Suprapubic skin (tissue), 4 donors: ENCODE measurements at places on chromosomes 16 and 17.

GRCh38 chr16:51119556-51119955 is 31.5 kb downstream of the SALL1 start:
- no peak overlapping the region for H3K27ac ChIP-seq
- H3K4me1 ChIP-seq: no peaks in the 10 kb centered on the region
- no peaks in the 10 kb centered on the region for H3K36me3 ChIP-seq
- DNase-seq: no peak
- no peak overlapping the region for H3K4me3 ChIP-seq

- DNase-seq: peak; percentile 92
- H3K27ac ChIP-seq: peak overlapping the region; percentile 92
- no peak overlapping the region for H3K4me3 ChIP-seq
- H3K27me3 ChIP-seq: no peaks in the 10 kb centered on the region
Measured at GRCh38 chr17:57892146-57892819, 42.4 kb upstream of the MRPS23 start.

DNA sequence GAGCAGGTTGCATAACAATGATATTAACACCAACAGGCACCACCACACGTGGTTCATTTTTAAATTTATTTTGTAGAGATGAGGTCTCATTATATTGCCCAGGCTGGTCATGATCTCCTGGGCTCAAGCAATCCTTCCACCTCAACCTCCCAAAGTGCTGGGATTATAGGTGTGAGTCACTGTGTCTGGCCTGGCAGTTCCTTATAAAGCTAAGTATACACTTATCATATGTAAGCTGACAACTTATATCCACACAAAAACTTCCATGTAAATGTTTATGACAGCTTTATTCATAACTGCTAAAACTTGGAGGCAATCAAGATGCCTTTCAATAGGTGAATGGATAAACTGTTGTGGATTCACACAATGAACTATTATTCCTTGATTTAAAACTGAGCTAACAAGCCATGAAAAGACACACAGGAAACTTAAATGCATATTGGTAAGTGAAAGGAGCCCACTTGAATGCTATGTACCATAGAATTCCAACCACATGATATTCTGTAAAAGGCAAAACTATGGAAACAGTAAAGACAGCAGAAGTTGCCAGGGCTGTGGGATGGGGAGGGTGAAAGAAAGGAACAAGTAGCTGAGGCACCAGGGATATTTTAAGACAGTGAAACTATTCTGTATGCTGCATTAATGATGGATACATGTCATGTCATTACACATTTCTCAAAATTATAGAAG is 156.5 kb upstream of the KCNJ18 start:
- H3K27ac ChIP-seq: no peak overlapping the region
- no peak for DNase-seq
- no peaks in the 10 kb centered on the region for H3K4me1 ChIP-seq
- no peak overlapping the region for H3K4me3 ChIP-seq

DNA sequence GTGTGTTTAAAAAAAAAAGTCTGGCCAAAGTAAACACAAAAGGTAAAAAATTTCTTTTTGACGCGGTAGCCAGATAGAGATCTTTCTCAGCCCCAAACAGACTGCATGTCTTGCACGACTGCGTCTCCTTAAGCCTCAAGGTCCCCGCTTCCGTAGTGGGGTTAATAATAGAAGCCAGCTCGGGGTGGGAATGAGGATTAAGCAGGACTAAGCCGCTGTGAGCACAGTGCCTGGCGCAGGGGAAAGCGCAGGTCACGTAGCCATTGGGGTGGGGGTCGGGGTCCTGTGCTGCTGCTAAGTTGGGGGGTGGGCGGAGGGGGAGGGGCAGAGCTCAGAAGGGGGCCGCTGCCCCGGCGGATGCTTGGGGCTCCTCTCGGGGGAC is 521 bp downstream of the GGA2 start:
- peaks cover 40% of the 10 kb centered on the region for H3K4me1 ChIP-seq
- no peaks in the 10 kb centered on the region for H3K27me3 ChIP-seq
- H3K36me3 ChIP-seq: no peaks in the 10 kb centered on the region
- no peak for DNase-seq

DNA sequence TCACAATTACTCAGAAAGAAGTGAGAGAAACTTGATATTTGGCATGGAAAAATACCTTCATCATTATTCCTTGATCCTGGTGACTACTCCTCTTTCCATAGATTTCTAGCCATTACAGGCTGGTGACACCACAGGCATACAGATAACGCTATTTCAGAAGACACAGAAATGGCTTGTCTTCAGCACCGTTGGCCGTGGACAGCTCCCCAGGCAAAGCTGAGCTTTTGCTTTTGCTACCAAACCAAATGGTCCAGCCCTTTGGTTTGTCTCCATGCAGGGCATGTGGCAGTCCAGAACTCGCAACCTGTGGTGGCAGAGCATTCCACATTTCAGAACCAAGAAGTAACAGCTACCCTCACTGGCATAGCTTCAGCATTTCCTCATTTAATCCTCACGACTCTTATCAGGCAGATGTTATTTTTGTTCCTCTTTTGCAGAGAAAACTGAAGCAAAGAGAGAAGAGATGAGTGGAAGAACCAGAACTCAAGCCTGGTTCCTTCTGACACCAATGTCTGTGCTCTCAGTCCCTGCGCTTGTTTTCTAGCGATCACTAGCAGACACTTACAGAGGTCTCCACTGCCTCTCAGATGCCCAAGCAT is 55.5 kb downstream of the HS3ST4 start:
- H3K4me3 ChIP-seq: no peak overlapping the region
- no peaks in the 10 kb centered on the region for H3K4me1 ChIP-seq
- no peak overlapping the region for H3K27ac ChIP-seq
- no peaks in the 10 kb centered on the region for H3K27me3 ChIP-seq
- DNase-seq: no peak

DNA sequence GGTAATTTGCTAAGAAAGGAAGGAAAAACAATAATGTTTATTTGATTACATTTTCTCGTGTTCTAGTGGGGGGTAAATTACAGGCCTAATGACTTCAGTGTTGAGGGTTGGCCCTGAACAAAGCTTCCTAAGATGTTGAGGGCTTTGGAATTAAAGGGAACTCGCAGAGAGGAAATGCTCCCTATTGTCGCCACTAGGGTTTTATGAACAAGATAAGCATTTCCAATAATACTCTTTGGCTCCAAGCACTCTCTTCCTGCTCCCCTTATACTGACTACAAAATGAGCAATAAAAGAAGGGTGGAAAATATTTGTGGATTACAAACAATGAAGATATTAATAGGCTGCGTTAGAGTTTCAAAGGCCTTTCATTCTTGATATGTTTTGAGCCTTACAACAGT is 363.6 kb downstream of the HS3ST3B1 start:
- no peak overlapping the region for H3K27ac ChIP-seq
- H3K27me3 ChIP-seq: no peaks in the 10 kb centered on the region
- no peaks in the 10 kb centered on the region for H3K36me3 ChIP-seq
- no peak for DNase-seq
- no peak overlapping the region for H3K4me3 ChIP-seq

GRCh38 chr17:18319604-18320256 is 4.6 kb downstream of the SMCR8 start:
- H3K36me3 ChIP-seq: peaks cover 46% of the 10 kb centered on the region
- no peaks in the 10 kb centered on the region for H3K27me3 ChIP-seq
- H3K4me3 ChIP-seq: no peak overlapping the region

DNA sequence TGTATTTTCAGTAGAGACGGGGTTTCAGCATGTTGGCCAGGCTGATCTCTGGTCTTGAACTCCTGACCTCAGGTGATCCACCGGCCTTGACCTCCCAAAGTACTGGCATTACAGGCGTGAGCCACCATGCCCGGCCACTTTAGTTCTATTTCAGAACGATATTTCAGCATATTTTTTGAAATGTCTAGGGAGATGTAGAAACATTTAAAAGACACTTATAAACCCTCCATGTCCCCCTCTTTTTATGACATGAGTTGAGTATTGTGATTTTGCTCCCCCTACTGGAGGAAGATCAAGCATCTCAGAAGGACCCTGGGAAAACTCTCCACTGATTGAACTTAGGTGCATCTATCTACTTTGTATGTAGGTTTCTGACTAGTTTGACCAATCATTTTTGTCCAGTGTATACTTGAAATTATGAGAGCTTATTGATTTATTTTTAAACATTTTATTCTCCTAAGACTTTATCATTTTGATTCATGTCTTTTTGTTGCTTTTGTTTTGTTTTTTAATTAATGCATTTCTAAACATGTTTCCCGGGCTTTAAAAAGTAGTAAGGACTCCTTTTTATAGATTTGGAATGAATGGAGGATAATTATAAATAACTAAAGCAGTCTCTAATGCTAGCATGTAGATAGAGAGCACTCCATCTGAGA is 105.1 kb downstream of the CHD9 start:
- no peak for DNase-seq
- no peak overlapping the region for H3K27ac ChIP-seq
- no peaks in the 10 kb centered on the region for H3K4me1 ChIP-seq
- peaks cover 28% of the 10 kb centered on the region for H3K36me3 ChIP-seq
- no peak overlapping the region for H3K4me3 ChIP-seq

DNA sequence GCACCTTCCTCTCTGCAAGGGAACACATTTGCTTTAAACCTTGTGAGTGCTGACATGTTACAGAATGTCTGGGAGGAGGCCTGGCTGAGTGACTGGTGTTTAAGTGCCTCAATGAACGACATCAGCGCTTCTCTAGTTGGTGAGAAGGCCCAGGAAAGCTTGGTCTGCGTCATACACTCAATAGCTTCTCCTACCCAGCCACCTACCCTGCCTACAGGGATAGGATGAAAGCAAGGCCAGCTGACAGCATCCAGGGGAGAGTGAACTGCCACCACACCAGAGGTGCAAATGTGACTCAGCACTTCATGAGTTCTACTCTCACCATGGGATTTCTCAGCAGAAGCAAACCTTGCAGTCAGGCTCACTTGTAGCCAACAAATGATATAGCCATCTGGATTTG is 31.7 kb upstream of the CFAP20 start:
- no peaks in the 10 kb centered on the region for H3K4me1 ChIP-seq
- no peaks in the 10 kb centered on the region for H3K27me3 ChIP-seq
- H3K36me3 ChIP-seq: peaks cover 65% of the 10 kb centered on the region
- H3K27ac ChIP-seq: no peak overlapping the region
- DNase-seq: no peak
- H3K4me3 ChIP-seq: no peak overlapping the region

DNA sequence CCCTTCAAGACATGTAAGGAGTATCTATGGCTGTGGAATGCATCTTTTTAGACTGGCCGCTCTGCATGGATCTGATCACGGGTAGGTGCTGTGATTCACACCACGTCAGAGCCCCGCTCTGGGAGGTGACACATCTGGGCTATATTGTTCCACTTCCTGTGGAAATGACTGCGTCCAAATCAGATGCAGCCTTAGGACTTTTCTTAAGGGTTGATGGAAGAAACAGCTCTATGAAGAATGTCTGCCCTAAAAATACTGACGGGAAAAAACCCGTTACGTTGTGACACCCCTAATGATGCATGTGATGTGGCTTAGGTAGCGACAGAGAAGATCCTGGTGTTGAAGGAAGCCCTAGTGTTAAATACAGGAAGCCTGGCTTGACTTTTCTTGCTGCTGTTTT is 12.2 kb downstream of the BANP start:
- H3K36me3 ChIP-seq: no peaks in the 10 kb centered on the region
- no peaks in the 10 kb centered on the region for H3K27me3 ChIP-seq
- H3K4me1 ChIP-seq: peaks cover 37% of the 10 kb centered on the region
- peak overlapping the region; percentile 49 for H3K27ac ChIP-seq

DNA sequence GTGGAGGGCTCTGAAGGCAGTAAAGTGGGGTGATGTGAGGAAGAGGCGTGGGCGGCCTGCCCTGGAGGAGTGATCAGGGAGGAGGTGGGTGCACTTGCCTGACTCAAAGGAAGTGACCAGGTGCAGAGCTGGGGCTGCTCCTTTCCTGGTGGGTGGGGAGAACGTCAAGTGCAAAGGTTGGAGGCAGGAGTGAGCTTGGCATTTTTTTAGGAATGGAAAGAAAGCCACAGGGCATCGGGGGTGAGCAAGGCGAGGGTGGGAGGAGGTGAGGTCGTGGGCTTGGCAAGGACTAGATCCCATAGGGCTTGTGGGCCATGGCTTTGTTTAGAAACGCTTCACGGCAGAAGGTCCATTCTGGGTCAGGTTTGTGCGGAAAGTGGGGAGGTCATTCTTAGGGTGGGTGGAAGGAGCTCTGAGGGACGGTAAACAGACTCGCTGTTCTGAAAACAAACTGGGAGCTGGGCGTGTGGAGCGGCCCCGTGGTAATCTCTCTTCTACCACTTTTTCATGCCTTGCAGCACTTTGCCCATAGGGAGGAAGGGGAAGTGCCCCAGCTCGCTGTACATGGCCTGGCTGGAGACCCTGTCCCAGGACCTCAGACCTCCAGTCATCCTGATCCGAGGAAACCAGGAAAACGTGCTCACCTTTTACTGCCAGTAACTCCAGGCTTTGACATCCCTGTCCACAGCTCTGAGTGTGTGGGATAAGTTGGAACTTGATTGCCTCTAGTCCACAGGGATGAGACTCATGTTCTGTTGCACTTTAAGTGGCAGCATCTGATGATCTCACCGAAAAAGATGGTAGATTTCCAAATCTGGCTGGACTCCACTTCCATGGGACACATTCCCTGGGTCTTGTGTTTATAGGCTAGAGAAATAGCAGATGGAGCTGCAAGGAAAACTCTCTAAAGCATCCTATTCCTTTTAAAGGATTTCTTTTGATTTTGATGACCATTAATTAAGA is 18.9 kb upstream of the HERPUD1 start:
- H3K27ac ChIP-seq: no peak overlapping the region
- H3K4me1 ChIP-seq: peaks cover 48% of the 10 kb centered on the region
- no peak for DNase-seq
- no peaks in the 10 kb centered on the region for H3K36me3 ChIP-seq

DNA sequence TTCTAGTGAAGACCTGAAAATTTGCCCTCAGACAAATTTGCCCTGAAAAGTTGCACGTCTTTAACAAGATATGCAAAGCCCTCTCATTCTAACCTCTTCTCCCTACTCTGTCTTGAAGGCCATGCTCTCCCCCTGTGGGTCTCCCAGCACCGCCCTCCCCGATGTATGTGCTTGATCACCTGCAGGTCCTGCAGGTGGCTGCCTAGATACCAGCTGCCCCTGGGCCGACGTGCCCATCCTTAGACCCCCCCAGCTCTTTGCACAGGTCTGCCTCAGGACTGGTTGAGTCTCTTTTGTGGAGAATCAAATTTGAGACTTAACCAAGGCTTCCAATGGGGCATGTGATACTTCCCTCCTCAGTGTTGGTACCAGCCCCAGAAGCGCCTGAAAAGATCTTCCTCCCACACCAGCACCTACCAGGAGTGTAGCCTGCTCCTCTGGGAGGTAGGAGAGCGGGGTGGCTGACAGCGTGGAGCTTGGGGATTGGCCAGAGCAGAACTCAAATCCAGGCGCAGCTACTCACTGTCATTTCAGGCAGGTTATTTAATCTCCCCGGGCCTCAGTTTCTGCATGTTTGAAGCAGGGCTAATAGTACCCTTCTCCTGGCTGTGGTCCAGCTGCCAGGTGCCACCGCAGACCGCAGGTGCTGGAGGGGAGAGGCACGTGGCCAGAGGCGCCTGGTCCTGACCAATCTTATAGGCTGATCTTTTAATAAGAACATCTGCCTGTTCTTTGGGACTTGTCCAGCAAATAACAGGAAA is 4.5 kb upstream of the MRPL38 start:
- DNase-seq: no peak
- H3K4me3 ChIP-seq: no peak overlapping the region
- H3K27ac ChIP-seq: peak overlapping the region; percentile 52
- H3K4me1 ChIP-seq: peaks cover 50% of the 10 kb centered on the region
- H3K27me3 ChIP-seq: no peaks in the 10 kb centered on the region

GRCh38 chr17:15261258-15261801 is 3.8 kb downstream of the PMP22 start:
- H3K4me1 ChIP-seq: peaks cover 74% of the 10 kb centered on the region
- H3K27me3 ChIP-seq: no peaks in the 10 kb centered on the region
- peak overlapping the region; percentile 97 for H3K27ac ChIP-seq
